Stimulated activated CD4-positive, alpha-beta T cell treated with anti-CD3 and anti-CD28 coated beads, Interleukin-1b, Interleukin-23, amount 100 ng/mL, for 1 hour (primary cell): ENCODE measurements at places on chromosomes 16 and 17.

- DNase-seq, result peak; percentile 9
Observed at GRCh38 chr16:84088695-84089395, 27.9 kb downstream of the MBTPS1 start.

DNA sequence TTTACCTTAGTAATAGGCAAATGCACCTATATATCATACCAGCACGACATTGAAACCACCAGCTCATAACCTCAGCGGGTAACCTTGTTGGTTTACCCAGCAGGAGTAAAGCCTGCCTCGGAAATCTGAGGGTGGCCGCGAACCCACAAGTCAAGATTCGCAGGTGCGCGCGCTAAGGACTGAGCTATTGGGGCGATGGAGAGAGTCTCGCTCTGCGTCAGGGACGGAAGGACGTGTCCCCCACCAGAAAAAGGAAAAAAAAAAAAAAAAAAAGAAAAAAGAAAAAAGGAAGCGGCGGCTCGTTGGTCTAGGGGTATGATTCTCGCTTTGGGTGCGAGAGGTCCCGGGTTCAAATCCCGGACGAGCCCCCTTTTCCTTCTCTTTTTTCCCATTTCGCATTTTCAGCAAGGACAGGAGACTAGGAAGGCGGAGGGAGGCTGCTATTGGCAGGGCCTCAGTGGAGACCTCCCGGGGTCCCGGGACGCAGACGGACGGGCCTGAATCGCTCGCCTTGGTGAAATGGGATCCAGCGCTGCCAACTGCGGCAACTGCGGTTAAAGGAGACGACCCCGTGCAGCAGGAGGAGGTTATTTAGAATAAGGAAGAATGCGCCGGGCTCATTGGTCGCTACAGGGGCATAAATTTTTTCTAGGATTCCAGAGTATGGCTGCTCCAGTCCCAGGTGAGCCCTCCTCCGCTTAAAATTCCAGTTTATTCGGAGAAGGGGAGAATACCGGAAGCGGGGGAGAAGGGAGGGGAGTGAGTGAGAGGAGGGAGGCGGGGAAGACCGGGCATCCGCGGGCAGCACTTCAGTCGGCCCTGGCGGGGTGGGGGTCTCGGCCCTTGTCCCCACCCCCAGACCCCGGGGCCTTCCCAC is at the start of gene OR1F1:
OR1F1 (plus strand) TSS at position 407 of the 877 bp plus-strand sequence.
- DNase-seq, result no peak

DNA sequence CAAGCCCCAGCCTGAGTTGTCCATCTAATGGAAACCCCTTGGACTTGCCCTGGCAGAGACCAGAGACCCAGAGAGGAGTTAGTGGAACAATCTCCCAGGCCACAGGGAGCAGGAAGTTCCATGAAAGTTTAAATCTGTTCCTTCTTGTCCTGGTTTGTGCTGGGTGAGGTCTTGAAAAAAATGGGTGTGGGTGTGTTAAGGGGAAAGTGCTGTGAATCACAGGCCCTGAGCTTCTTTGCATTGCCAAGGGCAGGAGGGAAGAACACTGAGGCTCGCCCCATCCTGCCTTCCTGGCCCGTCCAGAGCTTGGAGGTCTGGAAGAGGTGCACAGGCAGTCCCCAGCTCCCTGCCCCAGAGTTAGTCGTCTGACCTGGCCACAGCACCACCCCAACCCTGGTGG is 2.3 kb downstream of the ADORA2B start:
- no peak for DNase-seq

- no peak for DNase-seq
Observed at GRCh38 chr17:21218101-21218500, 4.1 kb upstream of the TMEM11 start.

- no peak for DNase-seq
Observed at GRCh38 chr17:4474093-4474492, 24.6 kb upstream of the SPNS2 start.

GRCh38 chr16:71428883-71429282 is 13.0 kb downstream of the TLE7 start:
- no peak for DNase-seq

- DNase-seq, result no peak
Observed at GRCh38 chr17:7557147-7557764, 1.3 kb upstream of the TNFSF13 start.

- DNase-seq, result no peak
Observed at GRCh38 chr16:75452464-75453190, 11.9 kb downstream of the TMEM170A start.

GRCh38 chr16:85285681-85286065 is 173.4 kb upstream of the CIBAR2 start:
- DNase-seq, result no peak

DNA sequence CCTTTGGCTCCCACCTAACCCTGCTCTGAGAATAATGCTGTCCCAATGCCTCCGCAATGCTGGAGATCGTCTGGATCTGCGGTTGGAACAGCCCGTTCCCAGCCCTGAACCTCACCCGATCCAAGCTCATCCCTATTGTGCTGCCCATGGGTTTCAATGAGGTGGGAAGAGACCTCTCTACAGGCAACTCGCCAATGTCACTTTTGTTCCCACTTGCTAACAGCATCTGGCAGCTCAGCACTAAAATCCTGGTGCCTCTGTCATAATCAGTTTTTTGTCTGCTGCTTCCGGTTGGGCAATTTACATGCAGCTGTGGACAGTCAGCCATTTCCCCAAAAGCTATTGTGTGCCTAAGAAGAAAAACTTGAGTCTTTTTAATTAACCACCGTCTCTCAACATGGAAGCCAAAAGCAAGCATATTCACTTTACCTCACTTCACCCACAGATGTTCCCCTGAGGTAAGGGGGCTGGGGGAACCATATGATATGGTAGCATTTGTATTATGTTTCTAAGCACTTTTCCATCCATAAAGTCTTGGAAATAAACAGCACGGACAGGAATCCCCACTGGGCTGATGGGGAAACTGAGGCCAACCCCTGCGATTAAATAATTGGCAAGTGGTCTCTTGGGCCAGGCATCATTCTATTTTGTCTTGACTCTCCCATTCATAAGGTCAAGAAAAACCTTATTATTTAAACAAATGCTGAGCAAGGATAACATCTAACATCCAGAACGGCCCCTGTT is 159.2 kb upstream of the CDH5 start:
- DNase-seq, result no peak

- DNase-seq, result no peak
Observed at GRCh38 chr16:53812914-53813313, 109.0 kb downstream of the FTO start.

DNA sequence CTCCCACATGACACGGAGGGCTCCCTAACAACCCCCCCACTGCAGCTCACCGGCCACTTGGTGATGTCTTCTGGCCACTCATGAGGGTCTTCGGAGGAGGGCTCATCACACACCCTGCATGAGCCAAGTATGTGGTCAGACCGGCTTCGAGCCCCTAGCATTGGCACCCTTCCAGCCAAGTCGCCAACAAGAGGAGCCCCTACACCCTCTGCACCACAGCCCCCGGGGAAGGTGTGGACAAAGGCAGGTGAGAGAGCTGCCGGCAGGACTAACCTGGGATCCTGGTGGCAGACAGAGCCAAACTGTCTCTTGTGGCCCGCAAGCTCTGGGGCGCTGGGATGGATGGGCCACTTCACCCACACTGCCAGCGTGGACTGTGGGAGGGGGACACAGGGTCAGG is 6.5 kb downstream of the SNRNP25 start:
- no peak for DNase-seq

DNA sequence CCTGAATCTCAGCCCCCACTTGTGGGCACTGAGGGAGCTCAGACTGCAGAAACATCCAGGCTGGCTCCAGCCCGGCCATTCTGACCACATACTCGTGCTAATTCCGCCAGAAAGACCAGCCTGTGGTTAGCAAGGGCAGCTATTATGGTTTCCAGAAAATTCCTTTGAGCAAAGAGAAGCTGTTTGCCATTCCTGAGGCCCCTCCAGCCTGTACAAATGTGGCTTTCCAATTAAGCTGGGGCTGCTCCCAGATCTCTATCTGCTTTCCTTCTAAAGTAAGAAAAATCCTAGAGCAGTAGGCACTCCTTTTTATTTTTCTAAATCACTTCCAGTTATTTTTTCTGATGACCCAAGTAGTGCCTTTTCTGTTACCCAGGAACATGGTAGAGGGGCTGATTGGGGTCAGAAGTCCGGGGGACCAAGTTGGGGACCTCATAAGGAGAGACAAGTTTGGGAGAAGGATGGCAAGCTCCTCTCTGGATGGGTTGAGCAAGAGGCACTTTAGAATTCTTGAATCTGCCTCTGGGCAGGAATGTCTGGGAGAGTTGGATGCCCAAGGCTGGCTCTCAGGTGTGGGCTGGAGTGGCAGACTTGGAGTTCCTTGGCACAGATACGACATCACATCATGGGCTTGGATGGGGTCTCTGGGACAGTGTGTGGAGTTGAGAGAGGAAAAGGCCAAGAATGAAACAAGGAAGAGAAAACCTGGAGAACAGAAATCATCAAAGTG is 83.3 kb upstream of the TNRC6C start:
- DNase-seq, result no peak

DNA sequence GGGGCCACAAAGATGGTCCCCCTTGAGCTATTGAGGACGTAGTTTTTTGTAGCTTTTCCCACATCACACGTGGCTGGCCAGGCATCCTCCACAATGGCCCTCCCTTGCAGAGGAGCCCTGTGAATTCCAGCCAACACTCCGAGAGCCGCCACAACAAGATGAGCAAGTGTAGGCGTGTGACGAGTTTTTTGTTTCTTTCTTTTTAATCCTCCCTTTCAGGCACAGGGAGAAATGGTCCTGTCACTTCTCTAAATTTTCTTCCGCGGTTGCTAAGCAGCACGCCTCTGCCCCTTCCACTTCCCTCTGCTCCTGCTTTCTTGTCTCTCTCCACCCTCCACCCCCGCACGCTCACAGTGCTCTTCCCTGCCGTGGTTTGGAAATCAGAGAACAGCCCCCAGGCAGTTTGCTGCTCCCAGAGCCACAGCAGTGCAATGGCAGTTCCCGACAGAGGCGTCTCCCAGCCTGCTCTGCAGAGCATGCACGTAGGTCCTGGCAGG is 68.0 kb upstream of the MRTFB start:
- no peak for DNase-seq
